ENCODE measurements at places on chromosomes 12 and 14.
A peak's percentile ranks its signal among the peaks of the same experiment; 100 is the strongest.

- DNase-seq, result no peak
Observed at GRCh38 chr12:97397008-97397407, 65.6 kb upstream of the RMST start.

- peak; percentile 23 for DNase-seq
Observed at GRCh38 chr12:9331218-9331626, 123.0 kb upstream of the PZP start.

DNA sequence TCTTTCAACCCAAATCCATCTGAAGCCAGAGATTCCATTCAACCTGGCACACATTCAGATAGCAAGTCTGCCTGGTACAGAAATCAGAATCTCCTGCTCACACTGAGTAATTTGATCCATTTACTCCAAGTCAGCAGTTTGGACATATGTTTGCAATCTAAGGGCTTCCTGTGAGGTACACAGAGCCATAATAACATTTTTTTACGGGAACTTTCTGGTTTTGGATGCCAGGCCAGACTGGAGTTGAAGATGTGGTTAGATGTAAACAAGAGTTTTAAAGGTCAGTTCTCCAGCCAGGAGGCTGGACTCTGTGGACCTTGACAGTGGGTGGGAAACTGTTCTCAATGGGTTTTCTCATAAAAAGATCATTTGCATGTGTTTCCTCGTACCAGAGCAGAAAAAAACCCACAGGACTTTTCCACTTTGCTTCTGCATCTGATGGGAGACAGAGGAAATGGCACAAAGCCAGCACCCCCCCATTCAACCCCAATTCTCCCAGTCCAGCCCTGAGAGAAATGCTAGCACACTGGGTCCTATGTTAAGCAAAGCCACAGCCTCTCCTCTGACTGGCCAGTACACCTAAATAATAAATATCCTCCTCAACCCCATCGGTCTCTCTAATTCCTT lies 17.7 kb upstream of the TSPAN11 start:
- no peak for DNase-seq

GRCh38 chr12:110146986-110147385 lies 22.8 kb downstream of the IFT81 start:
- no peak for DNase-seq

DNA sequence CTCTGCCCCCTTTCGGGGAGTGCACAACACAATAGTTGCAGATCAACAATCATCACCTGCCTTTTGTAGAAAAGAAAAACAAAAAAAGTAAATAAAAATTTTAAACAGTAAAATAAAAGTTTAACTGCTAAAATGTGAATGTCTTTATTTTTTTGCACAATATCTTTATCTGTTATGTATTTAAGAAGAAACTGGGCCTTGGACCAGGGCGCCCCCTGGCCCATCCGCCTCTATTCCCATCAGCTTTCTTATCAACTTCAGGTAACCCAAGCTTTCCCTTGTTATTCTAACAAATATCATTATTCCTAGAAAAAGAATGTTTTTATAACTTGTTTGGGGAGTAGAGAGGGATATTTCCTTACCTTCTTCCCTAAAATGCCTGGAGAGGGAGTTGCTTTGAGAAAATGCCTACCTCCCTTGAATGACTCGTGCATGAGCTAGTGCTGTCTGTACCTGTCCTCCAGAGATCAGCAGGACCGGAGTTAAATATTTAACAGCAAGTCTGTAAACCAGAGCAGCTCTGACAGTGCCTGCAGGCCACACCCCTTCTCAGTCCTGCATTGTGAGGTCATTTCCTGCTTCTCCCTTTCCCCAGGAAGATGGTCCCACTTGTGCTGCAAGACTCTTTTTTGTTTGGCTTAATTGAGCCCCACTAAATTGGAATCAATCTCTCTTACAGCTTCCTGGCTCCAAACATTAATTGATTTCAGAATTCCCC lies 192.8 kb upstream of the RGS6 start:
- DNase-seq, result no peak

DNA sequence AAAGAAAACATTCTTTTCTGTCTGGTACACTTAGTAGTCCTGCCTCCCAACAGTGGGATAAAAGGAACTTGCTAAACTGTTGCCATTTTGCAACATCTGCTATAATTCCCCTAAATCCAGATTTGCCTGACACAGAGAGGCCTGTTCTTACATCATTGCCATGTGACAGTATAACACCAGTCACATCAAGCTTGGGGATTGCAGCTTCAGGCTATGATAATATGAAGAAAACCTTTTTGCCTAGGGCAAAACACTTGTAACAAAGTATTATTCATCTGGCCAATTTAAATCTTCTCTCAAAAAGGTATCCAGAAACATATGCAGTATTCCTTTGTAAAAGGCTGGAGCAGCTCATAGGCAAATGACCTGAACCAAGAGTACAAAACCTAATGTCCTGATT lies 80.9 kb upstream of the OTX2 start:
- no peak for DNase-seq

DNA sequence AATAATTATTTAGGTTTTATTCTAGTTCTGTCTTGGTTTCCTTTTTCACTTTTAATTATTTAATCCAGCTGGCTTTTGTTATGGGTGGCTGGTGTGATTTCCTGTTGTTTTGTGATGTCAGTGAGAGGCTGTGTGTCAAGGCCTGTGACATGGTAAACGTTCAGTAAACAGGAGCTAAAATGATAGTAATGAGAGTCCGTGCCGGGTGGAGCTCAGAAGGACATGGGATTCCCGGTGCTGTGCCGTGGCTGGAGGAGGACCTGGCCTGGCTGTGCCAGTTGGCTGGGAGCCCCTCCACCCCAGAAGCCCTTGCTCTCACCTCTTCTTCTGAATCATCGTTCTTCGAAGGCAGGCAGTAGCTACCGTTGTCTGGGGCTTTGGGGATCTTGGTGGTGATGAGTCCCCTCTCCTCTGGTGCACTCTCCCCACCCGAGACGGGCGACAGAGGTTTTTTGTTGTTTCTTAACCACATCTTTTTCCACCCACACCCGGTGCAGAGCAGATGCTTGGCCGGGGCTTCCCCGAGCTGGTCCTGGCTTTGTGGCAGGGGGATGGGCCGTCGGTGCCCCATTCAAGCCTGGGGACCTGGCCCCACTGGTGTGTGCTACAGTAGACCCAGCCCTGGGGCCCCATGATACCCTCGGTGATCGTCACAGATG lies 29.1 kb downstream of the SH2B3 start:
- peak; percentile 63 for DNase-seq

DNA sequence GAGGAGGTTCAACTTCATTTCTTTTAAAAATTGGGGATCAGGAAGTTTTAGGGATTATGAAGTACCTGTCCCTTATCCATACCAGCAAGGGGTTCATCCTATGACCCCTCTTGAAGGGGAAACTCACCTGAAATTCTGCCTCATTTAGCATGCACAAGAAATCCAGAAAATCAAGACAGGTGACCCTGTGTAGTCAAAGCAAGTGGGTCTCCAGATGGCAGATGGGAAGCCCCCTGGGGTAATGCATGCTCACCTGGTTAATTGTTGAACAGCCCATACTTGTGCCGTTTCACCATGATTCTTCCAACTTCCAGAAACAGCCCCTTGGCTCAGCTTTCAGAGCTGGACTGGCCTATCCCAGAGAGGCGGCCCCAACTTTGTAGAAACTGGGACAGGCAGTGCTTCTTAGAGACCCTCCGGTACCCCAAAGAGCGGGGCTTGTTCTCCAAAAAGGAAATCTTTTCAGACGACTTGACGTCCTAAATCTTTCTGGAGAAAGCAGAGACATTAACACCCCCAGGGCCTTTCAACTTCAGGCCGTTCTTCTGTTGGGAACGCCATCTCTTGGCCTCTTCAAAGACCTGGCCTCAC lies 66.3 kb upstream of the ESRRB start:
- no peak for DNase-seq

- DNase-seq, result no peak
Observed at GRCh38 chr12:107374161-107374840, 281.0 kb upstream of the CRY1 start.

DNA sequence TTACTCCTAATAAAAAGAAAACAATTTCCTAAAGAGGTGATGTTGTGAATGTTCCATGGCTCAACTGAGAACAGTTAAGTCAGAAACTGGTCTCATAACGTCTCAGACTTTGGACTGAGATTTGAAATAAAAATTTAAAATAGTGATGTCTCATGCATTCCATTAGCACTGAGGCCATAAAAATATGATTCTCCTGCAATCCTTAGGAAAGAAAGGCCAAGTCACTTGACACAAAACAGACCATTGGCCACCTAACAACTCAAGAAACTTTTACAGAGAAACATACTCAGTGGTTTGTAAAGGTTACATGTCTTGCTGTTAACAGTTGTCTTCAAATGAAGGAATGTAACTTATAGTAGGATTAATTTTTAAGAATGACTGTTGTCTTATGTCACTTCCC lies 58.1 kb downstream of the STAB2 start:
- DNase-seq, result no peak

- no peak for DNase-seq
Observed at GRCh38 chr12:29241821-29242591, 92.9 kb downstream of the FAR2 start.

DNA sequence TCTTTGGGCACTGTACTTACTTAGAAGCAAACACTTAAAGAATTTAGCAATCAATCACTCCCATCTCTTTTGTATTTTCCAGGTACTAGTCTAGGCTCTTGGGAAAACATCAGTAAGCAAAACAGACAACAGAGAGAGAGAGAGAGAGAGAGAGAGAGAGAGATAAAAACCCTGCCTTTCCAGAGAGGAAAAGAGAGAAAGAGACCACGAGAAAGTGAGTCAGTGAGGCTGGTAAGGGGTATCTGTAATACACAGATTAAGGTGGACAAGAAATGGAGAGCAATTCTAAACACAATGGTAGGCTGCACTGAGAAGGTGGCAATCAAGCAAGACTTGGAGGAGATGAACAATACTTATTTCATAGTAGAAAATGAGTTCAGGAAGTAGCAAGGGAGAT lies 119.9 kb upstream of the OVCH1 start:
- no peak for DNase-seq

DNA sequence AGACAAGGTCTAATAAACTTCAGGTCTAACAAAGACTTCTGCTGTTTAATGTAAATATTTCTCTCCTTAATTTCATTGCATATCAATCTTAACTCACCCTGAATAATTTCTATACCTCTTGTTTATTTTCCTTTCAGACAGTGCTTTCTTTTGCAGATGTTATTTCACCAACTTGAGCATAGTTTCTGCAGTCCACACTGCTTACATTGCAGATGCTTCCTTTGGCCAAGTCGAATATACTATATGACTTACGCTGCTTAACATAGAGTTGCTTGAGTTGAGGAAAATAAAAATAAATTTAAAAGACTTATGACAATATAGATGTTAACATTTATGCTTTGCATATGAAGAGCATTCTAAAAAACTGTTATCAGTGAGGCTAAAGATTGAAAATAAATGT lies 217.7 kb downstream of the PTPRO start:
- DNase-seq, result no peak

- no peak for DNase-seq
Observed at GRCh38 chr12:1013618-1014489, 22.8 kb downstream of the ERC1 start.

GRCh38 chr14:99802301-99803105 lies 9.3 kb downstream of the EML1 start:
- no peak for DNase-seq

DNA sequence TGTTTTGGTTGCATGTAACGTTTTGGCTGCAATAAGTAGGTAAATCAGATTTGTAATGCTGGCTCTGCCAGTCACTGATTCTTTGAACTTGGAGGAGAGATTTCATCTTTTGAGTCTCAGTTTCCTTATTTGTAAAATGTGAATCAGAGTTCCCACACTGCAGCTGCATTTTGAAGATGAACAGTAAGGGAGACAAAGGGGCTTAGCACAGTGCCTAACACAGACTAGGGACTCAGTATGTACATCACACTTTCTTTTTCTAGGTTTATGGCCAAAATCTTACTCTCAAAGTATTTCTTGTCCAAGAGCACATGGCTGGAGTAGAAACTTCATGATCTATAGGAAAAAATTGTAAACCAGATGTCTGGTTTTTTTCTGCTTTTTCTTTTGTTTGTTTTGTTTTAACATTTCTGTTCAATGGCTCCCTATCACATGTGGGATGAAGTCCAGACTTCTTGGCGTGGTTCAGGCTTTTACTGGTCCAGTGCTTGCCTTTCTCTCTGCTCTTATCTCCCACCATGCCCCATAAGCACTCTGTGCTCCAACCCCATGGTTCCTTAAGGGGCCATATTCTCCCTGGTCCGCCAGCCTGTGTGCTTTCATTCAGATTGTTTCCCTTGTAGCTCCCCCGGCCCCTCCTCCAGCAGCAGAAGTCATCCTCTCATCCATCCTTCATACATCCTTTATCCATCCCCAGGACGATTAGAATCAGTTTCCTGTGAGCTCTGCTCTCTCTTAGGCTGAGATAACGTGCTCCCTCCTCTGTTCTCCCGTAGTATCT lies 58.0 kb downstream of the SYNE2 start:
- no peak for DNase-seq

GRCh38 chr12:30219047-30219446 lies 435.3 kb upstream of the TMTC1 start:
- DNase-seq, result no peak

DNA sequence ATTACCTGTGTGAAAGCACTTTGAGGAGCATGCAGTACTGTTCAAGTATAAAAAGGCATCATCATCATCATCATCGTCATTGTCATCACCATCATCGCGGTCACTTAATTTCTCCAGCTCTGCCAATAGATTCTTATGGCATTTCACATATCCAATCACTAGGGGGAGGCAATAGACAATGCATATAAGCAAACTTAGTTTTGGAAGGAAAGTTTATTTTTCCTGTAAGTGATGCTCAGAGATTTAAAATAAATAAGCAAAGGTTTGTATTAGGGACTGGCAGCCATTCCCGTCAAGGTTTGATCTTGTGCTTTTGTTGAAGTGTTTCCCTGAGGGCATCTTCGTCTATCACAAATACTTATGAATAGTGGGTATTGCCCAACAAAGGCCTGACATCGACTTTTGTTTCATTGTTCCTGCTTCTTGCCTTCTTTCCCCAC lies 127.4 kb downstream of the KTN1 start:
- no peak for DNase-seq

DNA sequence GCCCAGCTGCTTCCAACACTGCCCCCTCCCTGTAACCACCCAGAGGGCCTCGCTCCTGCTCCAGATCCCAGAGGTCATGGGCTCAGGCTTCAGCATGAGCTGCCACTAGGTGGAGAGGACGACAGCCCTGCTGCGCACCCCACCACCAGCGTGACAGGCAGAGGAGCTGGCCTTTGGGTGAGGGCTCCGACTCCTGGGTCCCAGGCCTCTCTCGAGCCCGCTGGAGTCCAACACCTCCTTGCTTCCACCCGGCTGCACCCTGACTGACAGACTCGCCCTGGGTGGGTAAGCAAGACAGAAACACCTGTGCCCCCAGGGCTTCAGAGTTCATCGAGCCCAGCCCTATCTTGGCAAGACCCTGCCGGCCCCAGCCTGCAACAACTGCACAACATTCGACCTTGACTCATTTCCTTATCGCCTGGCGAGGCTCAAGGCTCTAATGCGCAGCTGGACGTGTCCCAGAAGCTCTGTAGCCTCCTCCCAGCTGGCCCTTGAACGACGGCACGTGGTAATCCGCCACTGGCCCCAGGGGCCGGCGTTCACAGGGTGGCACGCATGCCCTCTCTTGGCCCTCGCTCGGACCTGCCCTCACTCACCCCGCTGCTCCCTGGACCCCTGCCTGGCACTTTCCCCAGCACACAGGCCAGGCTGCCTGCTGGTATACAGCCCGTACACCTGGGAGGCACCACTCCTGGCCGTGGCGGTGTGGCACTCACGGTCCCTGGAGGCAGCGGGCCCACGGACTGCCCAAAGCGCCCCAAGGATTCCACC lies 28.0 kb downstream of the VPS37B start:
- no peak for DNase-seq

All from activated naive CD4-positive, alpha-beta T cell (primary cell).